Endothelial cell (in vitro differentiated cells): ENCODE measurements at places on chromosomes 4 and X.
A peak's percentile ranks its signal among the peaks of the same experiment; 100 is the strongest.

GRCh38 chrX:15194146-15194545 lies 75.7 kb downstream of the ASB9 start:
- no peaks in the 10 kb centered on the region for H3K27me3 ChIP-seq
- H3K4me3 ChIP-seq: no peak overlapping the region
- DNase-seq: no peak
- no peaks in the 10 kb centered on the region for H3K36me3 ChIP-seq

DNA sequence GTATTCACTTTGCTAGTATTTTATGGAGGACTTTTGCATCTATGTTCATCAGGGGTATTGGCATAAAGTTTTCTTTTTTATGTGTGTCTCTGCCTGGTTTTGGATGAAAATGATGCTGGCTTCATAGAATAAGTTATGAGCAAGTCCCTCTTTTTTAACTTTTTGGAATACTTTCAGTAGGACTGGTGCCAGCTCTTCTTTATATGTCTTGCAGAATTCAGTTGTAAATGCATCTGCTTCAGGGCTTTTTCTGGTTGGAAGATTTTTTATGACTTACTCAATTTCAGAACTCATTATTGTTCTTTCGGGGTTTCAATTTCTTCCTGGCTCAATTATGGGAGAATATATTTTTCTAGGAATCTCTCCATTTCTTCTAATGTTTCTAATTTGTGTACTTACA lies 9.1 kb upstream of the CSN2 start:
- H3K4me3 ChIP-seq: no peak overlapping the region
- DNase-seq: no peak
- H3K27ac ChIP-seq: no peak overlapping the region
- H3K27me3 ChIP-seq: no peaks in the 10 kb centered on the region
- H3K4me1 ChIP-seq: no peaks in the 10 kb centered on the region

DNA sequence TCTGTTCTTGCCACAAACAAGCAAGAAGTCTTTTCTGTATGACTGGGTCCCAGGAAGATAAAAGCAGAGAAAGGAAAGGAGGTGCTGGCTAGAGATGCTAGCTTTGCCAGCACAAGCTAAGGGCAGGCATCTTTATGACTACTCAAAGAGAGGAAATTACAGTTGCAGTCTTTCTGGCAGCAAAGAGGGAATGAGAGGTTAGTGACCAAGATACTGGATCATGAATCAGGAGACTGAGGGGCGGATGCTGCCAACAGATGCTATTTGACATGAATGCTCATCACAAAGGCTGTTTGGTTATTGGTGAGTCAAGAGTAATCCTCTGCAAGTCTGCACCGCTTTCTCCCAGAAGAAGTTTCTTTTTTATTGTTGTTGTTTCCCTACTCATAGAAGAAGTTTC lies 5.5 kb upstream of the XIAP start:
- peaks cover 13% of the 10 kb centered on the region for H3K4me1 ChIP-seq
- peaks cover 8% of the 10 kb centered on the region for H3K27me3 ChIP-seq
- H3K36me3 ChIP-seq: peaks cover 3% of the 10 kb centered on the region
- no peak overlapping the region for H3K4me3 ChIP-seq
- no peak for DNase-seq
- no peak overlapping the region for H3K27ac ChIP-seq

GRCh38 chr4:134382478-134383227 lies 181.1 kb upstream of the PABPC4L start:
- no peaks in the 10 kb centered on the region for H3K36me3 ChIP-seq
- no peaks in the 10 kb centered on the region for H3K4me1 ChIP-seq
- no peak overlapping the region for H3K27ac ChIP-seq
- H3K27me3 ChIP-seq: no peaks in the 10 kb centered on the region

- no peak within 1 kb of the TSS for H3K27ac ChIP-seq
- H3K36me3 ChIP-seq: no peaks in the 10 kb centered on the region
- H3K27me3 ChIP-seq: no peaks in the 10 kb centered on the region
- no peak for DNase-seq
- H3K4me1 ChIP-seq: peaks cover 32% of the 10 kb centered on the region
- no peak within 1 kb of the TSS for H3K4me3 ChIP-seq
Observed at GRCh38 chr4:105551965-105552746, at the start of gene ARHGEF38. ARHGEF38 (plus strand) TSS chr4:105552620; CDS start chr4:105552766, 146 bp downstream.

DNA sequence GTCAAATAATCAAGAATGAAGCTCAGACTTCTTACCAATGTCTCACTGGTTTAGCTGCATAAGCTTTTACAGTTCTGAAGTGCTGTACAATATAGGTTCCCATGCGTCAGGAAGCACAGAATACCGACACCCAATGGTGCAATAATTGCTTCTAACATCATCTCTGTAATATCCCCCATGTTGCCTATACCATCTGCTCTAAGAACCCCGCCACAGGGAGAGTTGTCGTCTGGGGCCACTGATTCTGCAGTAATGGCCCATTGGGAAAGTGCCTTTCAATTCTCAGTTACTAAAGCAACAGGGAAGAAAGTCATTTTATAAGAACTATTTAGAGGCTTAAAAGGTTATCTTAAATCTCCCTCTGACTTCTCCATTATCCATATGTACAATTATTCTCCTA lies 94.9 kb downstream of the GLRA3 start:
- no peak overlapping the region for H3K4me3 ChIP-seq
- H3K36me3 ChIP-seq: no peaks in the 10 kb centered on the region
- H3K27me3 ChIP-seq: no peaks in the 10 kb centered on the region
- no peak overlapping the region for H3K27ac ChIP-seq

DNA sequence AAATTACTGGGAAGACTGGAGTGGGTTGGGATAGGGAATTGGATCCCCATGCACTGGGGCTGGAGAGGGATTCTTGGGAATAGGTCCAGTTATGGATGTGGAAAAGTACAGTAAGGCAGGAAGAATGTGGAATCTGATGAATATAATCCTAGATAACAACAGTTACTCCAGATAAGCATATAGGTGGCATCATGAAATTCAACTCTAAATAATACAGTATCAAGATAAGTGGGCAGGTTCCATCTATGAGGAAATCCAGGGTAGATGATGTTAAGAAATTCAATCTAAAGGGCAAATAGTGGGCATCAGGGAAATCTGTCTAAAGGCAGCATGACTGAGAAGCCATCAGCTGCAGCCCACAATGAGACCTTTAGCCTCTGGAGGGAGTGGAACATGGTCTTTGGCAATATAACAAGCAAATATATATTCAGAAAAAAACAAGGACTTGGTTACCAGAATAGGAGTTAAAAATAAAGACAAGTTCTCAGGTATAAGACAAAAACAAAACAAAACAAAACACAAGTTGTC lies 1.2 kb downstream of the DTHD1 start:
- H3K36me3 ChIP-seq: no peaks in the 10 kb centered on the region
- H3K4me1 ChIP-seq: peaks cover 13% of the 10 kb centered on the region
- H3K27ac ChIP-seq: no peak overlapping the region
- DNase-seq: no peak
- H3K27me3 ChIP-seq: no peaks in the 10 kb centered on the region

- no peak for DNase-seq
- no peaks in the 10 kb centered on the region for H3K4me1 ChIP-seq
- H3K36me3 ChIP-seq: peaks cover 3% of the 10 kb centered on the region
- H3K4me3 ChIP-seq: no peak overlapping the region
- H3K27me3 ChIP-seq: peaks cover 4% of the 10 kb centered on the region
- no peak overlapping the region for H3K27ac ChIP-seq
Observed at GRCh38 chr4:2078584-2078983, 19.5 kb downstream of the NAT8L start.

GRCh38 chrX:16472345-16472744 lies 177.6 kb upstream of the S100G start:
- no peak overlapping the region for H3K4me3 ChIP-seq
- H3K36me3 ChIP-seq: no peaks in the 10 kb centered on the region
- no peak overlapping the region for H3K27ac ChIP-seq
- DNase-seq: no peak
- peaks cover 1% of the 10 kb centered on the region for H3K27me3 ChIP-seq

GRCh38 chrX:109890910-109891502 lies 111.9 kb upstream of the TMEM164 start:
- H3K4me3 ChIP-seq: no peak overlapping the region
- H3K27me3 ChIP-seq: no peaks in the 10 kb centered on the region
- peak; percentile 60 for DNase-seq

- H3K27ac ChIP-seq: no peak overlapping the region
- H3K4me3 ChIP-seq: no peak overlapping the region
- no peak for DNase-seq
- no peaks in the 10 kb centered on the region for H3K4me1 ChIP-seq
- no peaks in the 10 kb centered on the region for H3K36me3 ChIP-seq
Observed at GRCh38 chr4:123966990-123967769, 570.6 kb downstream of the SPRY1 start.

- H3K36me3 ChIP-seq: peaks cover 15% of the 10 kb centered on the region
- H3K4me3 ChIP-seq: no peak overlapping the region
- peaks cover under 1% of the 10 kb centered on the region for H3K27me3 ChIP-seq
Observed at GRCh38 chr4:183329954-183330742, 7.9 kb upstream of the CLDN24 start.

DNA sequence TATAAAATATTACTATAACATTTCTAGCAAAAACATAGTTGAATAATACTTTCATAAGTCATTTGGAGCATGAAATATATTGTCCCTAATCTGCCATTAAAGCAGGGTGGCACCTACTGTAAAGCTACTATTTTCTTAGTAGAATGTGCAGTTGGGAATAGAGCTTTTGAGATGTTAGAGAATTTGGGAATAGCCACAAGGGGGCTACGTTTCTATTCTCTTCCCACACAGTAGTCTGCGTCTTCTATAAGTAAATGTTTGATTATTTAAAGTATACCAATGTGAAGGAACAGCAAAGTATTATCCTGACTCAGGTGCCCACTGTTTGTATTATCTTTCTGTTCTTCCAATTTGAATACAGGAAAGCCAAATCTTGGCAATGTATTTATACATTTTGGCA lies 323.2 kb upstream of the GIMD1 start:
- DNase-seq: no peak
- H3K27me3 ChIP-seq: no peaks in the 10 kb centered on the region
- H3K4me1 ChIP-seq: peaks cover 3% of the 10 kb centered on the region
- no peak overlapping the region for H3K27ac ChIP-seq
- H3K4me3 ChIP-seq: no peak overlapping the region
- H3K36me3 ChIP-seq: no peaks in the 10 kb centered on the region

GRCh38 chrX:44542567-44543325 lies at the start of gene FUNDC1:
FUNDC1 (minus strand) TSS chrX:44542859; CDS start chrX:44542832, 27 bp downstream.
- H3K4me3 ChIP-seq: peak within 1 kb of the TSS; percentile 94
- peak within 1 kb of the TSS; percentile 95 for H3K27ac ChIP-seq
- H3K36me3 ChIP-seq: peaks cover 7% of the 10 kb centered on the region
- peaks cover 14% of the 10 kb centered on the region for H3K4me1 ChIP-seq

GRCh38 chr4:75655562-75655961 lies 17.6 kb downstream of the G3BP2 start:
- peaks cover 20% of the 10 kb centered on the region for H3K36me3 ChIP-seq
- H3K27ac ChIP-seq: no peak overlapping the region
- H3K4me1 ChIP-seq: no peaks in the 10 kb centered on the region
- no peaks in the 10 kb centered on the region for H3K27me3 ChIP-seq

DNA sequence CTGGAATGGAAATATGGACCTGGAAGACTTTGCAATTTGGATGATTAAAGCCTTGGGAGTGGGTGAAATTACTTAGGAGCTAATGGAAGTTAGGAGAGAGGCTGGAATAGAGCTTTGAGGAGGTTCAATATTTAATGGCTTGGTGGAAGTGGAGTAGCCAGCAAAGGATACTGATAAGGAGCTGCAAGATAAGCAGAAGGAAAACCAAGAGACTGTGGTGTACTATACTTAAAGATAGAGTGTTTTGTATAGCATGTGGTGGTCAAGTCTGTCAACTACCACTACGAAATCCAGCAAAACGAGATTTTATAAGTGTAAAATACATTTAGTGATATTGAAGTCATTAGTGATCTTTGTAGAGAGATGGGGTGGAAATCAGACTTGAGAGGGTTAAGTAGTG lies 54.0 kb upstream of the TMLHE start:
- no peaks in the 10 kb centered on the region for H3K36me3 ChIP-seq
- no peak for DNase-seq
- no peaks in the 10 kb centered on the region for H3K27me3 ChIP-seq
- H3K4me3 ChIP-seq: no peak overlapping the region

- H3K27ac ChIP-seq: no peak overlapping the region
- no peak overlapping the region for H3K4me3 ChIP-seq
- peaks cover 5% of the 10 kb centered on the region for H3K27me3 ChIP-seq
- H3K36me3 ChIP-seq: no peaks in the 10 kb centered on the region
- no peaks in the 10 kb centered on the region for H3K4me1 ChIP-seq
Observed at GRCh38 chrX:18668071-18668835, 3.7 kb downstream of the RS1 start.

DNA sequence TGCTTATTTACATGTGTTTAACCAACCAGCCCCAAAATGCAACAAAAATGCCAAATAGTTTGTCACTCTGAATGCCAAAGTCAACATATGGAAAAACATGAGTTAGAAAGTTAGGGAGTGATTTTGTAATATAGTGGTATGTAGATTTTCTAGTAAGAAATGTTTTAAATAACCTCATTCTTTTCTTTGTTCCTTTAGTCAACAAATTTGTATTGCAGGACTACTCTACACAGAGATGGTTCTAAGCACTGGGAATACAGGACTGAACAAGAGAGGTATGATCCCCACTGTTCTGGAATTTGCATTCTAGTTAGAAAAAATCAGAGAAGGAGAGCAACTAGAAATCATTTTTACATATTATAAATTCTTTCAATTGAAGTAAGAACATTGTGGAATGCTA lies 218.8 kb upstream of the ANXA10 start:
- H3K4me3 ChIP-seq: no peak overlapping the region
- no peaks in the 10 kb centered on the region for H3K4me1 ChIP-seq
- no peak overlapping the region for H3K27ac ChIP-seq
- no peaks in the 10 kb centered on the region for H3K36me3 ChIP-seq

DNA sequence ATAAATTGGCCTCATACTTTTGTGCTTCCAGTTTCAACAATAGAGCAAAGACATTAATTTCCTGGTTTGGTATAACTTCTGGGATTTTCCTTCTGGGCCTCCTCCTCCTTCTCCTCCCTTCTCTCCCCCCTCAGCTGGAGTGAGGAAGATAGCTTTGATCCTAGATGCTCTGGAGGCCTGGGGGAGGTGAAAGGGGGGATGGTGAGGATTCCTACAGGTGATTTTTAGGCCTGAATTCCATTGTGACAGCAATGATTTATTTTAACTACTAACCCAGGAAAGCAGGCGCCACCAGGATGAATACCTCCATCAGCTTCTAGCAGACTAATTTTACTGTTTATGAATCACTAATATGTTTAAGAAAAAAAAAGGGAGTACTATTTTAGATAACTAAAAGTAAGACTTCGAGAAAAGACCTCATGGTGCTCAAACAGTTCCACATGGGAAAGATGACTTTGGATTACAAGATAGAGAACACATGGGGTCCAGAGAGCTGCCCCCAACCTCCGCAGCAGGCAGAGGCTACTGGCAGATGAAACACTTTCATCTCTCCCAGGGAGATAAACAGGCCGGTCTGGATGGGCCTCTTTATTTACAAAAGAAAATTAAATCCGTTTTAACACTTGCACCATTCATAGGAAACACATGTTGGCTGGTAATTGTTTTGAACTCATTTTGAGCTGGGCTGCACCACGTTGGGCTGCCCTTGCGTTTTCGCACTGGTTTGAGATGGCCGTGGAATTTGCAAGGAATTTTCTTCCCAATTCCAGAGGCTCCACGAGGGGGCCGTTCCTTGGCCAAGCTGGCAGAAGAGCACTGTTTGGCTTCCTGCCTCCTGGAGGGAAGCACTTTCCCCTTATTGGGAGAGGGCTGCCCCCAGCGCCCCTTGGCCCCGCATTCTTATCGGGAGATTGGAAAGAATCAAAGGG lies 125.1 kb upstream of the STX18 start:
- peaks cover 11% of the 10 kb centered on the region for H3K4me1 ChIP-seq
- H3K27me3 ChIP-seq: peaks cover 8% of the 10 kb centered on the region
- no peaks in the 10 kb centered on the region for H3K36me3 ChIP-seq
- peak overlapping the region; percentile 64 for H3K4me3 ChIP-seq
